ENCODE measurements at places on chromosomes 12 and 14. TPM values are rescaled to one million over a fixed set of nuclear protein-coding genes. Genes with fewer than 3 reads are reported as not detected.
A peak's percentile ranks its signal among the peaks of the same experiment; 100 is the strongest.

- no peak for DNase-seq
These were observed 6.6 kb downstream of the ABCB9 start for GRCh38 chr12:122959566-122960192.

- peak; percentile 31 for DNase-seq
These were observed 399.6 kb downstream of the KCNH5 start for GRCh38 chr14:62645649-62646048.

GRCh38 chr14:88270776-88271175, 52.3 kb downstream of the KCNK10 start:
- no peak for DNase-seq

DNA sequence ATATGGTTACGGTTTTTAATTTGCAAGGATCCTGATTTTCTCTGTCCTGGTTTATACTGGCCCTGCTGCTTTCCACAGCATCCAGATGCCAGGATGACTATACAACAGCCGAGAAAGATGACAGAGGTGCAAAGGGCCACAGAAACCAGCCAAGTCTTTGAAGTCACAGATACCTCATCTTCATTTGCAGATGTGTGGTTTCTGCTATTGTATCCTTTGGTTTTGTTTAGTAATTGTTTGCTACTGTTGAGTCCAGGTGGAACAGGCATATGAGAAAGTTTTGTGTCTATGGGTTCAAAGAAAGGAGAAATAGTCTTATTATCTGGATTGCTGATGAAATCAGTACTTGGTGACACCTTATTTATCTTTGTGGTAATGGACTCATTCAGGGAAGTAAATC, 17.3 kb upstream of the KLHL42 start:
- peak; percentile 14 for DNase-seq

DNA sequence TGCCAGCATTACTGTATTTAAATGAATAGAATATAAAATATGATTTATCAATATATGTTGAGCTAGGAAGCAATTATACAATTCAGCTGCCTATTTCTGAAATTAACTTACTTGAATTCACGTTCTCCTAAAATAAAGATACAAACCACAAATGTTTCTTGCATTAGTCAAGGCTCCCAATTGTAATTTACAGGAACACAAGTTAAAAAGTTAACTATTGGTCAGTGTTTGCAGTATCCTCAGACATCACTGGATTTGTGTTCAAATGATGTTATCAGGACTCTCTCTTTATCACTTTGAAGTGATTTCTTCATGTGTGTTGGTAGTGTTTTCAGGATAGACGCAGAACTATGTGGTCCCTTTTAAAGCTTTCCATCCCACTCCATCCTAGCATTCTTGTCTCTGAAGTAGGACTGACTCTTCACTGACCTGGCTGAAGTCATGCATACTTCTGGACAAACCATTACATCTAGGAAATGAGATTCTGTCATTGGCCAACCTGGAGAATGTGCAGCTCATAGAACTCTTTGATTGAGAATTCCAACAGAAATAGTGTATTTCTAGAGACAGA, 156.1 kb downstream of the KICS2 start:
- DNase-seq: no peak

GRCh38 chr14:67440513-67440912, 28.5 kb upstream of the PLEK2 start:
- no peak for DNase-seq

GRCh38 chr12:5433081-5433844, 1.4 kb downstream of the NTF3 start:
- no peak for DNase-seq

DNA sequence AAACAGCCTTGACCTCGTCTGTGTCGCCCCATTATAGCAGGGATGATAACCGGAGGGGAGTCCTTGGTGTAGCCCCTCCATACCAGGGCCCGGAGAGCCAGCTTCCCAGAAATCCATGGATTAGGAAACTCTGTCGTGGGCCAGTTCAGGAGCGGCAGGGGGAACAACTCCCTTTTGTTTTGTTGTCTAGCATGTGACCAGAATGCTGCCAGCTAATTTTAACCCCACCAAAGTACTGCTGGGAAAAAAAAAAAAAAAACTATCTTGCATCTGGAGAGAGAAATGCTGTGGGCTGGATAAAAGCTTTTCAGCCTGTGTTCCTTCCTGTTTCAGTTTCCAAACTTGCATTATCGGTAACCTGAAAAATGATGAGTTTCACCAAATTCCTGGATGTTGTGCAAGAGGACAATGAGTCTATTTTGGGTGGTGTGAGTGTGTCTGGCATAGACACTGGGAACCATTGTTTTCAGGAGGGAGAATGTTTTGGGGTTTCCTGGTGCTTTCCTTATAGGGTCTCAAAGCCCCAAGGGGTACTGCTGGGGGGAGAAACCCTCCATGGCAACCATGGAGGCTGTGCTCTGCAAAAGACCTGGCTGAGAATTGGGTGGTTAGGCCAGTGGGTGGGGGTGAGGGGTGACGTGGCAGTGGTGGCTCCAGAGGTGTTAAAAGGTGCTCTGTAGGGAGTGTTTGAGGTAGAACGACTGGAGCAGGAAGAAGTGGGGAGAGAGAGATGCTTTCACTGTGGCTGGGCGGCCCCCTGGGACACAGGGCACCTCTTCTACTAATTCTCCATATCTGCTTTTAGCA, 14.9 kb upstream of the IRF2BPL start:
- DNase-seq: peak; percentile 47

DNA sequence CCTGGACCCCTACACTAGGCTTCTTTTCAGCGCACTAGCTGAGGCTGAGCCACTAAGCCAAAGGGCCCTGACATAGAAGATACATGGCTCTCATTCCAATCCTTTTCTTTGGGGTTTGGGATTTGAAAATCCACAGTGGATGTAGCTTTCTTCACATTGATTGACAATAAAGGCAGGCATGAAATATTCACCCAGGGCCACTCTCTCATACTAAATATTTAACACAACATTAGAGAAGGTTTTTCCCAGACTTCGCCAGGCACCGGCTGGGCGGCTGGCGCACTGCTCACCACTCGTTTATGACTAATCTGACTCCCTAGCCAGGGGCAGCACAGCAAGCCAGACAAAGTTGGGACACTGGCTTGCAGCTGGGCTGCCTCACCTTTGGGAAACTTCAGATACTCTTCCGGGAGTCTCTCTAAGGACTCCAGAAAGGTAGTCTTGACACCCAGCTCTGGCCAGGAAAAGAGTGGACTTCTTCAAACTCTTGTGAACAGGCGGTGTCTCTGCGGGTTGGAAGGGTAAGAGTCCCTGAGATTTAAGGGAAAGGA, 699 bp upstream of the HOXC11 start:
- DNase-seq: peak; percentile 57

DNA sequence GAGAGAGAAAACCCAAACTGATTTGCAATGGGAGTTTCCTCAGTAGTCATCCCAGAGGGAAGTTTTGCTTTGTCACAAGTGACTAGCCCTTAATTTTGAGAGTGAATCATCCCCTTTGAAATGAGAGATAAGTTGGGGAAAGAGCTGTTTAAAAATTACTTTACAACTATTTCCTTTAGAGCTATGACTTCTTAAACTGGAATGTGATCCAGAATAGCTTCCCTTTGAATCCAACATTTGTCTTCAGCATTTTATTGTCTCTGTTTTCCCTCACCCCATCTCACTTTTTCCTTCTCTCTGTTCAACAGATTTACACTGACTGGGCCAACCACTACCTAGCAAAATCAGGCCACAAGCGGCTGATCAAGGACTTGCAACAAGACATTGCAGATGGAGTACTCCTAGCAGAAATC, 109.3 kb downstream of the NAV3 start:
- DNase-seq: peak; percentile 58

- no peak for DNase-seq
These were observed 4.7 kb upstream of the KRT79 start for GRCh38 chr12:52838609-52839435.

DNA sequence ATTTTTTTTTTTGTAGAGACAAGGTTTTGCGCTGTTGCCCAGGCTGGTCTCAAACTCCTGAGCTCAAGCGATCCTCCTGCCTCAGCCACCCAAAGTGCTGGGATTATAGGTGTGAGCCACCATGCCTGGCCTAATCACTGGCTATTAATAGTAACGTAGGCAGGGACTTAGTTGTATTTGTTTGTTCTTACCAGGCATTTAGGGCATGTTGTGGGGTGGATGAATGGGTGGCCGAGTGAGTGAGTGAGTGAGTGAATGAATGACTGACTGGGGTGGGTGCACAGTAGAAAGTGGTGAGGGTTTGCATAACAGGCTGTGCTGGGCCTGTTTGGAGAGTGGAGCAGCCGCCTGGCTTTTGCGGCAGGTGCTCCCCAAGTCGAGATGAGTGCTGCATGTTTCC, 87.0 kb downstream of the FOXN4 start:
- no peak for DNase-seq

GARIN6 gene
- total RNA-seq: not detected

TMEM233 gene
- total RNA-seq: 0.29 TPM

DNA sequence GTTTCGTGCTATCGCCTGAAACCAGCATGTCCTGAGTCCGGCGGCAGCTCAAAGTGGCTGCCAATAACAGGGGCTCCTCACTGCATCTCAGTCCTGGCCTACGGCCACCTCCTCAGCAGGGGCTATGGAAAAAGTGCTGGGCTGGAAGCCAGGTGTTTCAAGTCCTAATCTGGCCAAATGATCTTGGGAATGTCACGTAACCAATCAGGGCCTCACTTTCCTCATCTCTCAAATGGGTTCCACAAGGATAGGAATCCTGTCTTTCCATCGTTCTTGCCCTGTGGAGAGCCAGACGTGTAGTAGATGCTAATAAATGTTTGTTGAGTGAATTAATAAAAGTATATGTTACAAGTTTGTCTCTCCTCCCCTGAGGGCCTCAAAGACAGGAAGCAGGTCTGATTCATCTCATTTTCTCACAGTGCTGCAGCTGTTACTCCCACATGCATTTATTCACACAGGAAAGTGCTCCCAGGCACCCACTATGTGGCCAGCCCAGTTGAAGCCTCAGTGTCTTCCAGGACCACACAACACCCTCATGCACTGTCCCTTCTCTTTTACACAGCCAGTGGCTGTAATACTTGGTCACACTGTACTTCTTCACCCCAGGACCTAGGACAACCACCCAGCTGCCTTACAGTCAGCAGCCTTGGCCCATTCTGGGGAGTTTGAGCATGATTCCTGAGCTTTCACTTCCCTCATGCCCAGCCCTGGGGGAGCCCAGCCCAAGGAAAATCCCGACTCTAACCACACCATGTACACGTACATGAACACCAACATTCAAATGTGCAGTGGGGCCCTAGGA, 5.0 kb downstream of the CMKLR1 start:
- DNase-seq: peak; percentile 24

DNA sequence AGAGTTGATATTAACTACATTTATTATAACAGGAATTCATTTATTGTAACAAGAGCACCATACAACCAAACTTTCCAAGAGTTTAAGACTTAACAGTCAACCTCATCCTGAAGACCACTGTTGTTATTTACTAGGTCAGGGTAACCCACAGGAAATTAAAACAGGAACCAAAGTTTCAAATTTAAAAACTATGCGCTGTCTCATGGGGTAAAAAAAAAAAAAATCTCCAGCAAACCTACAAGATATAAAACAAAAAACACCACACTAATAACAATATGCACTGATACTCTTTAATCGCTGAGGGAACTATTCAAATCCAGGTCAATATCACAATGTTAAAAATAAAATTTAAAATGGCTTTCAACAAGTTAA, 44.5 kb downstream of the FOXN3 start:
- DNase-seq: no peak

DNA sequence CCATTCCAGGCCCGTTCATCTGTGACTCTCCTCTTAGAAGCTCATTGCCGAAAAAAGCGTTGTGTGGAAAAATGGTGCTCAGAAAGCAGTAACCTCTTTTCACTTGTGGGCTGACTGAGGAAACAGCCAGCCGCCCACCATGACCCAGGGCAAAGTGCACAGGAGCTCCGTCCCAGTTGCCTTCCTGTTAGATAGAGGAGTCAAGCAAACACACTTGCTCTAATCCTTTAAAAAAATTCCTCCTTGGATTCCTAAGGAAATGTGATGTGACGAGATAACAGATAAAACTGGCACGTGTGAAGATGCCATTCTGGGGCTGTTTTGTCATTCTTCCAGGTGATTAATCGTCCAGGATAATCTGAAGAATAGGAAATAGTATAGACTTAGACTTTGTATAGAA, 396.8 kb upstream of the DDHD1 start:
- no peak for DNase-seq

DNA sequence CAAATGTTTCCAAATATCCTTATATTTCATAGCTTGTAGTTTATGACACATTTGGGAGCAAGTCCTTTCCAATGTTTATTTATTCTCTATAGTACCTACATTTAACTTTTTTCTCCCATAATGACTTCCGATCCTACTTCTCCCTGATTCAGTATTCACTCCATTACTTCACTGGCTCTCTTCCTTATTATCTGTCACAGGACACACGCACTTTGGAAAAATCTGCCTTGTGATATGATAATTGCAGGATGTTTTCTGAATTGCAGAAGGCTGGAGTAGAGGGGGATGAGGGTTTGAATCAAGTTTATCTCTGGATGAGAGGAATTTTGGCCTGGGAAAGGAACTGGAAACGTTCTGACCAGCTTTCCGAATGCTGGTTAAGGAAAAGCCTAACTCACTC, 75.0 kb downstream of the HMGA2 start:
- DNase-seq: no peak

- no peak for DNase-seq
These were observed 132.0 kb upstream of the CCND2 start for GRCh38 chr12:4141348-4142270.

DNA sequence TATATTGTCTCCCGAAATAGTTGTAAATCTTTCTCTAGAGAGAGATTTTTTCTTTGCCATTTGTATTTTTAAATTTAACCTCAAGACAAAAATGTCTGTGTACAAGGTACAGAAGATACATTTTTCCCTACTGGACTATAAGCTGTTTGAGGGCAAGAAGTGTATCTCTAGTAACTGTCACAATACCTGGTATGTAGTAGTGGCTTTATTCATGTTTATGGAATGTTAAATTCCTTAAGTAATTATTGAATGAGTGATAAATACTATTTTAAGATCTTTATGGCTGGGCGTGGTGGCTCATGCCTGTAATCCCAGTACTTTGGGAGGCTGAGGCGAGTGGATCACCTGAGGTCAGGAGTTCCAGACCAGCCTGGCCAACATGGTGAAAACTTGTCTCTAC, 24.4 kb upstream of the CDK17 start:
- no peak for DNase-seq

DNA sequence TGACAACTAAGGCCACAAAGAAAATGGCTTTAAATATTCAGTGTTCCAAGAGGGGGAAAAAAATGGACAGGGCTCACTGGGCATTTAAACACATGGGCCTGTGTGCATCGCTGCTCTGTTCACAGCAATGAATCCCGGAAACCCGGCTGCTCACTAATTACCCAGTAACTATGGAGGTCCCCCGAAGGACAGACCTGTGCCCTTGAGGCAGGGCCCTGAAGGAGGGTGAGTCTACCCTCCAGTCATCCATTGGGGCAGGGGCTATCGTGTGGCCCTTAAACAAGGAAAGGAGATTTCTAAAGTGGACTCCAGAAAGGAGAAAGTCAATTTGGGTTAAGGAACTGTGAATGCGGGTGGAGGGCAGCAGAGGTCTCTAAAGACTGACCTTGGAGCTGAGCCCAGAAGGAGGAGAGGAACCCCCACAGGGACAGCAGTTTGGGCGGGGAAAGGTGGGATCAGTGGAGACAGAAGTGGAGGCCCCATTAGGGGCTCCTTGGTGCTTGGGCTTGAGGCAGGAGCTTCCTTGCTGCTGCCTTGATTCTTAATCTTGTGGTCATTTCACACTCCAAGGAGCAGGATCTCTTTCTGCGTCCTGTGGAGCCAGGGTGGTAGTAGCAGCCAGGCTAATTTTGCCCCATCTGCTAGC, 1.4 kb upstream of the CLMN start:
- DNase-seq: no peak

AQP5 gene
- total RNA-seq: not detected

KRT6B gene
- not detected for total RNA-seq

KCNC2 gene
- not detected for total RNA-seq
